ENCODE measurements at places on chromosomes 6 and 20.

DNA sequence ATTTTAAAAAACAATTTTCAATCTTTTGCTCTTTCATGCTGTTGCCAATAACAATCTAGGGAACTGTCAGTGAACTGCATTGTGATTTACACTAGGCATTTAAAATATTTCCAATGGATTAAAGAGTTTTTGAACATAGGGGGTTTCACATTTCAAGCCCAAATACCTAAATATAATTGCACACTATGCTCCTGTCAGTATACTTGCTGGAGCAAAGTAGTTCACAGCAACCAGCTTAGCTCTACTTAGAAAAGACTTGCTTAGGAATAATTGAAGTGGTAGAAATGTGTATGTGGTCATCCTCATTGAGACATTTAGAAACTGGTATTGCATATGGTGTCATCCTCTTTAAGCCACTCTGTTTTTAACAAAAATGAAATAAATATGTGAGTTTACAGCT is 41.7 kb upstream of the REV3L start:
- no peak for DNase-seq

GRCh38 chr6:70706491-70707123 is 38.9 kb downstream of the SMAP1 start:
- DNase-seq, result no peak

- DNase-seq, result no peak
Measured at GRCh38 chr20:24646321-24646720, 176.9 kb downstream of the SYNDIG1 start.

- no peak for DNase-seq
Measured at GRCh38 chr6:119312875-119313338, 36.7 kb downstream of the MAN1A1 start.

DNA sequence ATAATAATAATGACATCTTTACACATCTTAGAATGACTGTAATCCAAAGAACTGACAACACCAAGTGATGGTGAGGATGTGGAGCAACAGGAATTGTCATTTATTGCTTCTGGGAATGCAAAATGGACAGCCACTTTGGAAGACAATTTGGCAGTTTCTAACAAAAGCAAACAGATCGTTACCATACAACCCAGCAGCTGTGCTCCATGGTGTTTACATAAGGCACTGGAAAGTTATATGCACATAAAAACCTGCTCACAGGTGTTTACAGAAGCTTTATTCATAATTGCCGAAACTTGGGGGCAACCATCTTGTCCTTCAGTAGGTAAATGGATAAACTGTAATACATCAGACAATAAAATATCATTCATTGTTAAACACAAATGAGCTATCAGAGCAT is 18.3 kb upstream of the ASF1A start:
- no peak for DNase-seq

- DNase-seq, result no peak
Measured at GRCh38 chr6:3631877-3632276, 119.6 kb downstream of the PXDC1 start.
